Astrocyte of the cerebellum (primary cell): ENCODE measurements at places on chromosomes 12 and 14.

DNA sequence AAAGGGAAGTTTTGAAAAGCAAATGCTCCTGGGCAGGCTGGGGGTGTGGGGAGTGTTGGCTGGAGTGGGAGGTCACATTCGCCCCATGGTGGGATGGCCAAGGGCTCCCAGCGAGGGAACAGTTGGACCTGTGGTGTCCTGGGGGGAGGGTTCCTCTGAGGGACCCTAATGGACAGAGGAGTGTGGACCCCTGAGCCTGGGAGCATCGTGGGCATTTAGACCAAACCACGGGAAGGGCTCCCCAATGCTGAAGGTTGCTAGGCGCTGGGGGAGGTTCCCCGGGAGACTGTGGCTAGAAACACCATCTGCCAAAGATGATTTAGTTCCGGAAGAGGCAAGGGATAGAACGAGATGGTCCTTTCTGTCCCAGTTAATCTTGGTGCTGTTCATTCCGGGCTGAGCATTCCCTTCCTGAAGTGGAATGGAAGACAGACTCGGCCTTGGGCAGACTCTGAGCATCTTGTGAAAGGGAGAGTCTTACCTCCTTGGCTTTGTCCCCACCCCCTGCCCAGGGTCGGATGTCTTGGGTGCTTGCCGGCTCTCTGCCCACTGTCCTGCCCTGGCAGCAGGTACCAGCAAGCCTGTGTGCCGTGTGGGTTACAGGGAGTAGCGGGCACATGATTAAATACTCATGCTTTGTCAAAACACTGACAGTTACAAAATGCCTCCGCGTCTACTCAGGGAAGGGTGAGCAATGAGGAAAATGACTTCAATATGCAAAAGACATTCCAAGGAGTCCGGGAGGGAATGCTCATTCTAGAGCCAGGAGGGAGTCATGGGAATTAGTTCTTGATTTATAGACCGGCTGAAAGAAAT lies 215.9 kb downstream of the CACNA1C start:
- DNase-seq = no peak

- DNase-seq = peak; percentile 35
Observed at GRCh38 chr12:105418229-105418628, 87.7 kb downstream of the C12orf75 start.

DNA sequence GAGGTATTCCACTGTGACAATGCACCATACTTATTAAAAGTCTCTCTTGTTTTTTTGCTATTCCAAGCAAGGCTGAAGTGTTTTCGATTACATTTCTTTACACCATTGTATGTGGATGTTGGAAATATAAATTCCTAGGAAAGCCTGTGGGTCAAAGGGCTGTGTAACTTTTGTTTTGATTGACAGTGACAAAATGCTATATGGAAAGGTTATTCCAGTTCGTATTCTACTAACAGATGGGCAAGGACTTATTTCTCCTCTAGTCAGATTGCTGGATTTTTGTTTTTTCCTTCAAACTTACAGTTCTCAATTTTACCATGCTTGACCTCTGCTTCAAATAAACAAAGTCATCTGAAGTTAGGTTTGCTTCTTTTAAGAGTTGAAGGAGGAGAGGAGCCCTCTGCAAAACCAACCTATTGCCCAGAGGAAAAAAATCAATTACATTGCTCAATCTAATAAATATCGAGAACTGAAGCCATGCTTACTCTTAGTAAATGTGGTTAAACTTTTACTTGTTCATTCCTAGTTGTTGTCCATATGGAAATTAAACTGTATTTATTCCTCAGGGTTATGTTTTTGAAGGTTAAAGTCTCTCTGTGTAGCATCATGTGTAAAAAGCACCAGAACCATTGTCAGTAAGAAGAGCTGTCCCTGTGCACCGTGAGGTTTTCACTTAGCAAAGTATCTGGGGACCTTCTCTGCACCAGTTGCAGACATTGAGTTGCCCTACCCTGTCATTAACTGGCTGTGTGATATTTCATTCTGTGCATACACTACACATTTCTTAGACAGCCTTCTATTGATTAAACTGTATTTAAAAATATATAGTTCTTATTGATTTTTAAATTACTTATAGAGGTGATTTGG lies 26.9 kb downstream of the GLT1D1 start:
- no peak for DNase-seq

DNA sequence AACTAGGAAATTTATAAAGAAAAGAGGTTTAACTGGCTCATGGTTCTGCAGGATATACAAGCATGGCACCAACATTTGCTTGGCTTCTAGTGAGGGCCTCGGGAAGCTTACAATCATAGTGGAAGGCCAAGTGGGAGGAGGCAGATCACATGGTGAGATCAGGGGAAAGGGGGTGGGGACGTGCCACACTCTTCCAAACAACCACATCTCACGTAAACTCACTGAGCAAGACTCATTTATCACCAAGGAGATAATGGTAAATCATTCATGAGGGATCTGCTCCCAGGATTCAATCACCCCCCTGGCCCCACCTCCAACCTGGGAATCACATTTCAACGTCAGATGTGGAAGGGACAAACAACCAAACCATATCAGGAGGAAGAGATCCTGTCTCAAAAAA lies 35.8 kb downstream of the NUMB start:
- DNase-seq = no peak

GRCh38 chr14:63504648-63505047 lies 38.5 kb downstream of the PPP2R5E start:
- DNase-seq = no peak

- no peak for DNase-seq
Observed at GRCh38 chr14:76759589-76759988, 1.7 kb upstream of the VASH1 start.

GRCh38 chr12:45284096-45284901 lies 68.4 kb downstream of the ANO6 start:
- DNase-seq = no peak

GRCh38 chr14:105817971-105818711 lies 291.8 kb downstream of the TMEM121 start:
- DNase-seq = no peak

DNA sequence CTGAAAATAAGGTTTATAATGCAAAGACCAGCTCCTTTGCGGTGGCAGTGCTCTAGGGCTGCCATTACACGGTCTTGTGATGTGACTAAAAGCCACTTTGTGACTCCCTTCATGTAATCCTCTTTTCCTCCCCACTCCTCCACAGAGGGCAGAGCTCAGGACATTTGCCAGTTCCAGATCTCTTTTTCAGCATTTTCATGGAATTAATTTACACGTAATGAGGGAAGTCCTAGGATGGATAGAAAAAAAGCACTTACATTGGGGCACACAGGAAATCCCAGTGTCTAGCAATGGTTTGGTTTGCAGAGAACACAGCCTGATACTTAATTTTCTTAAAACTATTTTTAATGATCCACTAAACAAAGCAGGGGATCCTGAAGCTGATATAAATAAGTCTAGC lies 17.5 kb upstream of the ATF1 start:
- DNase-seq = no peak

DNA sequence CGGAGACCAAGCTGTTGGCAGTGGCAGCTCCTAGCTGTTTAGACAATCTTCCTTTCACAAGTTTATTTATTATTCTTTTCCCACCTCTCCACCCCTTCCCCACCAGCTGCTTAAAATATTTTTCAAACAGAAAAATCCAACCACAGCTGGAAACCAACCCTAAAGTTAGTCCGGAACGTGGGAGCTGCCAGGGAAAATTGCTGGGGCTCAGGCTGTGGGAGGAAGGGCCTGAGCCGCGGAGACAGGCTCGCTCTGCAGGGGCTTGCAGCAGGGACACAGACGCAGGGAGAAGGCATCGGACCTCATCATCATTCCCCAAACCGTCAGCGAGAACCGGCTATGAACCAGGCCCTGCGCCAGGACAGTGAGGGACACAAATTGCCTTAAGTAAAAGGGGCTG lies 16.1 kb upstream of the TMEM106C start:
- DNase-seq = no peak

GRCh38 chr12:109949089-109949488 lies 47.1 kb downstream of the GIT2 start:
- no peak for DNase-seq

DNA sequence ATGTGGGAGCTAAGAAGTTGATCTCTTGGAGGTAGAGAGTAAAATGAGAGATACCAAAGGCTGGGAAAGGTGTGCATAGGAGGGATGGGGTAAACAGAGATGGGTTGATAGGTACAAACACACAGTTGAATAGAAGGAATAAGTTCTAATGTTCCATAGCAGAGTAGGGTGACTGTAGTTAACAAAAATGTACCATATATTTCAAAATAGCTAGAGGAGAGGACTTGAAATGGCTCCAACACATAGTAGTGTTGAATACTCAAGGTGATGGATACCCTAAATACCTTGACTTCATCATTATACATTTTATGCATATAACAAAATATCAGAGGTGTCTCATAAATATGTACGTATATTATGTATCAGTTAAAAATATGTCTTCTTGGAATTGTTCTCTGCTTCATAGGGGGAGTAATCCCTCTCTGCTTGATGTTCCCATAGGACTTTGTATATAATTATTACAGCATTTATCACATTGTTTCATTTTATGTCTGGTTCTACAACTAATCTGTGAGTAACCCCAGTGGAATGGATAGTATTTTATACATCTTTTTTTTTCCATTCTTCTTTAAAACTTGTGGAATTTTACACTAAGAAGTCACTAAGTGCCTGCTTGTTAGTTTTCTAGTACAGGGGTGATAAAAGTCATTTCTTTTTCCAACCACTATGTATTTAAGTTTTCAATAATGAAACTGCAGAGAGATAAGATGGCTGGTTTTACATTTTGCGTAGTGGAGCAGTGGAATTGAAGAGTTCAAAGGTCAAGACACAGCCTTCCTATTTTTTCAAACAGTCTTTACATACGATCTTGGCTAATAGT lies 1940.0 kb upstream of the SEL1L start:
- no peak for DNase-seq

DNA sequence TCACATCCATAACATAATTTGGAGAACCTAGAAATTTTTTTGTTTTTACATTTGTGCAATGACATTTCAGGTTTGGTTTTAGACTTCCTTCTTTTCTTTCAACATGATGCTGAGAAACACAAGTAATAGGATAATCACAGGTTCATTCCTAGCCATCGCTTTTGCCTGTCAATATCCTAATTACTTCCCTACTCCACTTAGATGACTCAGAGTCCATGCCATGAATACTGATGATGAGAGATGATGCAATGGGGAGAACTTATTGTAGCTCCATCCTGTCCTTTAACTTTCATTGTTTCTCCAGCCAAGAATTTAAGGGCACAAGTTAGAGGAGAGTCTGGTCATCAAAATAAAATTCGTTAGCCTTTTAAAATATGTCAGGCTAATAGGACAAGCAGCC lies 101.3 kb downstream of the PTPRO start:
- no peak for DNase-seq

GRCh38 chr14:24130380-24130716 lies at the start of gene FITM1:
FITM1 (plus strand) TSS chr14:24130659; CDS start chr14:24131564, 905 bp downstream.
- DNase-seq = no peak

DNA sequence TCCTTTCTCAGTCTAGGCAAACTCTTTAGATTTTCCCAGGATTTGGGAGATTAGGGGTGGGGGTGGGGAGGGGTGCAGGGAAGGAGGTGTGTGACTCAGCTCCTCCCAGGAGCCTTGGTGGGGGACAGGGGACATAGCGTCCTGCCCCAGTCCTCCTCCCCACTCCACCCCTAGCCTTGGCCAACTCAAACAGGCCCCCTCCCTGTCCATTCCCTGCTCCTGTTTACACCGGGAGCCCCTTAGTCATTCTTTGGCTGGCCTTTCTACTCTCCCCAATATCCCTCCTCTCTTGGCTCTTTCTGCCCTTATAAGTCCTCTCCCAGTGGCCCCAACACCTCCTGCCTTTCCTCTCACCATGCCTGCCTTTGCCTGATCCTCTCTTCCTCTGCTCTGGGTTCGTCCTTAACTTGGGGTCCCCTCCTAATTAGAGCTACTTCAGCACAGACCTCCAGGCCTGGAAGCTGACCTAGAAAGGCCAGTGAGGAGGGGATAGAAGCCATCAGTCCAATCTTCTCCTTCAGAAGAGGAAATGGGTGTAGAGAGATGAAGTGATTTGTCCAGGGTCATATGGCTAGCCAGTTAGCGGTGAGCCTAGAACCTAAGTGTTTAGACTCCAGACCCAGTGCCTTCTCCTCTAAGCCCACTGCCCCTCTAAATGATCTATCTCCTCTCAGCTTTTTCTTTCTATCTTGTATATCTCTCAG lies 2.3 kb upstream of the ITGA5 start:
- no peak for DNase-seq

- DNase-seq = no peak
Observed at GRCh38 chr12:112096667-112097066, 11.9 kb downstream of the NAA25 start.

- DNase-seq = no peak
Observed at GRCh38 chr14:92943855-92944570, 21.1 kb downstream of the CHGA start.

DNA sequence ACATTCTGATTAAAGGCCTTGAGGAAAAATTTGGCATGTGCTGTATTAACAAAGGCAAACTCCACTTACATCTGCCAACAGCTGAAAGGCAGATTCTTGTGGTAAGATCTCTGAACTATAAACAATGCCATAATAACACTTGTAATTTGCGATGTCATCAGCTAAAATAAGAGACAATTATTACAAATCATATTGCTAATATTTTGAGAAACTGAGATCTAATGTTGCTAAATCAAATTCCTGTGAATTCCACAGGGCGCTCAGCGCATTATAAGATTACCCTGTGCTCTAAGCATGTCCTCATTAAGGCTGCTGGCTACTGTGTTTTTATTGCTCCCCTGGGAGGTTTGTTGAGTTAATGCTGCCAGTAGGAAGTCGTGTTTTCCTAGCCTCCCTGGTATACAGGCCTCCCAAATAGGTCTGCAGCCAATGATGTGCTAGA lies 244.8 kb downstream of the DACT1 start:
- DNase-seq = peak; percentile 62

GRCh38 chr12:44143175-44143574 lies 307.3 kb downstream of the TMEM117 start:
- DNase-seq = no peak

GRCh38 chr12:111006621-111007020 lies 86.2 kb upstream of the MYL2 start:
- DNase-seq = no peak

- DNase-seq = no peak
Observed at GRCh38 chr12:67484791-67485480, 163.6 kb upstream of the DYRK2 start.

- DNase-seq = no peak
Observed at GRCh38 chr12:10747730-10748129, 24.6 kb upstream of the YBX3 start.

DNA sequence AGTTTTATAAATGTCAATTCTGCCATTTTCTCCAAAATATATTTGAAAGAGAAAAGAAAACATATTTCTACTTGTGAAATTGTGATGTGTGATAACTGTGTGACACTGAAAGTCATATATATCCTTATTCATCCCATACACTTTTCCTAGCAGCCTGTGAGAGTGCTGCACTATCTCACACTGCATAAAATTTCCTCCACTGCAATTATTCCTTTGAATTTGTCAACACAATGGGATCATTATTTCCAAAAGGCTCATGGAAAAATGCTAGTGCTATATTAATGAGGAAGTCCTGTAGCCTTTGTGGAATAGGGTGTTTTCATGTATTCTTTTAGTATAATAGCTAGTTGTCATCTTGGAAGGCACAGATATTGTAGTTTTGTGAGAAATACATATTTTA lies 504.1 kb downstream of the RPL10L start:
- no peak for DNase-seq

GRCh38 chr14:77023001-77023996 lies 5.2 kb downstream of the IRF2BPL start:
- DNase-seq = no peak
